Tracheal epithelial cell (primary cell): ENCODE measurements at places on chromosomes 5 and 9. TPM values are rescaled to one million over a fixed set of nuclear protein-coding genes. Genes with fewer than 3 reads are reported as not detected.

Gene FAM174A
- total RNA-seq, result 59.0 and 69.4 TPM in 2 replicates

Gene GLRX
- total RNA-seq, result 10.7 and 37.1 TPM in 2 replicates

Gene SLC36A2
- not detected in 2 replicates for total RNA-seq

Gene PCDHGA5
- total RNA-seq, result 0.24 TPM in 1 of 2 replicates, not detected in the other

Gene HTR4
- not detected in 2 replicates for total RNA-seq

Gene SV2C
- not detected in 2 replicates for total RNA-seq

Gene IL5
- not detected in 2 replicates for total RNA-seq

Gene DNAJC21
- 29.2 and 46.0 TPM in 2 replicates for total RNA-seq

Gene PITX1
- total RNA-seq, result 43.9 and 87.6 TPM in 2 replicates

Gene ZCCHC7
- total RNA-seq, result 15.4 and 26.4 TPM in 2 replicates

Gene NPR3
- total RNA-seq, result 2.9 and 12.8 TPM in 2 replicates

Gene CCDC192
- not detected in 2 replicates for total RNA-seq

Gene FLT4
- under 0.01 and 0.96 TPM in 2 replicates for total RNA-seq

Gene SPATA31D1
- total RNA-seq, result under 0.01 TPM in 1 of 2 replicates, not detected in the other

Gene IFNK
- not detected in 2 replicates for total RNA-seq

Gene LCN15
- under 0.01 TPM in 1 of 2 replicates, not detected in the other for total RNA-seq

Gene ANGPTL2
- total RNA-seq, result under 0.01 TPM in 1 of 2 replicates, not detected in the other

Gene SLC6A18
- total RNA-seq, result not detected in 2 replicates

Gene FOXE1
- 2.1 and 4.1 TPM in 2 replicates for total RNA-seq

Gene TAS2R1
- total RNA-seq, result not detected in 2 replicates

Gene RC3H2
- 55.2 and 56.1 TPM in 2 replicates for total RNA-seq

Gene WNT8A
- total RNA-seq, result not detected in 2 replicates

Gene ARL14EPL
- not detected in 2 replicates for total RNA-seq

Gene ELP1
- total RNA-seq, result 40.5 and 42.8 TPM in 2 replicates

Gene SLC34A3
- not detected in 2 replicates for total RNA-seq

Gene PCDHB7
- under 0.01 TPM in 1 of 2 replicates, not detected in the other for total RNA-seq

Gene NMUR2
- not detected in 2 replicates for total RNA-seq

Gene SLIT3
- total RNA-seq, result 1.3 and 2.7 TPM in 2 replicates

Gene POLR3G
- 7.0 and 9.4 TPM in 2 replicates for total RNA-seq

Gene PCDHGB2
- under 0.01 TPM in 1 of 2 replicates, not detected in the other for total RNA-seq

Gene HAVCR1
- 55.2 TPM in 1 of 2 replicates, not detected in the other for total RNA-seq

Gene MELK
- 11.7 and 14.0 TPM in 2 replicates for total RNA-seq
